ENCODE measurements at places on chromosomes 2 and 18.

GRCh38 chr2:74585406-74586185 lies 31.1 kb downstream of the DOK1 start:
- peaks cover 23% of the 10 kb centered on the region for H3K27me3 ChIP-seq
- no peaks in the 10 kb centered on the region for H3K4me1 ChIP-seq
- no peak for DNase-seq
- H3K4me3 ChIP-seq: no peak overlapping the region

DNA sequence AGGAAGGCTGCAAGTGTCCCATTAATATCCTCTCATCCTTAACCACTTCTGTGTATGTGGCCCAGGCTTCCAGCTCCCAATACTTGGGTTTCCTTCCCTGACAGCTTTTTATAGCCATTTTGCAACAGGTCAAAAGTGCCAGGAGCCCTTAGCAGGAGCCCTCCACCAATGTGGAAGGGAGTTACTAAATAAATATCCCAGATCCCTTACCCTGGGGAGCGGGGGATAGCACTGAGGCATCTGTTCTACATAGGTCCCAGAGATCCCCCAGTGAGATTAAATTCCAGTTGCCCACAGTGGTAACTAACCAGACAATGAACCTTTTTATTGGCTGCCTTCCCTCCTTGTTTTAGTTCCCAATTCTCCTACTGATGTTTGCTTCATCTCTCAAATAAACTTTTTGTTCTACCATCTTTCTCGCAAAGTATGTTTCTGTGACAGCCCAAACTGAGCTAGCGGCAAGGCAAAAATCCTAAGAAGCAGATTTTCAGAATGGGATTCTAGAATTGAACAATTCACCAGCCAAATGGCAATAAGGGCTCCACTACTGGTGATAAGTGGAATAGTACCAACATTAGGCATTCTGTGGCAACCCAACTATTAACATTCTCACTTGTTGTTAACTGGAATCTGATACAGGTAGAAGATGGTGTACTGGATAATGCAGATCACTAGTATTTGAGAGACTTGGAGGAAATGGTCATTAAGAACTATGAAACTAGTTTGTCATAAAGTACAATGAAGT lies 83.9 kb upstream of the MAPRE2 start:
- no peaks in the 10 kb centered on the region for H3K27me3 ChIP-seq
- H3K36me3 ChIP-seq: no peaks in the 10 kb centered on the region
- H3K4me1 ChIP-seq: no peaks in the 10 kb centered on the region
- H3K27ac ChIP-seq: no peak overlapping the region
- no peak for DNase-seq
- no peak overlapping the region for H3K4me3 ChIP-seq

DNA sequence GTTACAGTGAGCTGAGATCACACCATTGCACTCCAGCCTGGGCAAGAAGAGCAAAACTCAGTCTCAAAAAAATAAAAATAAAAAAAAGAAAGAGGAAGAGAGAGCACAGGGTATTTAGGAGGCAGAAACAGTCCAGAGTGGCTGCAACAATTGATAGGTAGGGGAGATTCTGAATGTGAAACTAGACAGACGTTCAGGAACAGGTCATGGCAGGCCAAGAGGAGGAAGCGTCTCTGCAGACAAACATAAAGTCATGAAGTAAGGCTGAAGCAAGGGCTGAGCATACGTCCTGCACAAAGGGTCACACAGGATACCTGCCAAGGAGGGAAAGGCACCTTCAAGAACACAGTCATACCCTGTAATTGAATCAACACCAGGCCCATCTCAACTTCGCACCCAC lies 64.1 kb upstream of the ZNF532 start:
- DNase-seq: no peak
- no peaks in the 10 kb centered on the region for H3K36me3 ChIP-seq
- no peak overlapping the region for H3K27ac ChIP-seq
- H3K4me1 ChIP-seq: peaks cover 12% of the 10 kb centered on the region

- no peak for DNase-seq
- no peaks in the 10 kb centered on the region for H3K27me3 ChIP-seq
- H3K36me3 ChIP-seq: no peaks in the 10 kb centered on the region
- peak overlapping the region; percentile 91 for H3K27ac ChIP-seq
- H3K4me1 ChIP-seq: peaks cover 31% of the 10 kb centered on the region
Measured at GRCh38 chr18:6413579-6414117, 1.1 kb downstream of the L3MBTL4 start.

- DNase-seq: no peak
- H3K27ac ChIP-seq: no peak within 1 kb of the TSS
- H3K4me3 ChIP-seq: no peak within 1 kb of the TSS
- no peaks in the 10 kb centered on the region for H3K36me3 ChIP-seq
Measured at GRCh38 chr2:228181098-228182019, at the start of gene SPHKAP. Gene SPHKAP, minus strand, starts transcription at chr2:228181687. Its CDS starts 89 bp downstream, at chr2:228181598.

GRCh38 chr18:46386788-46387187 lies 270.2 kb downstream of the LOXHD1 start:
- H3K4me1 ChIP-seq: peaks cover 51% of the 10 kb centered on the region
- no peak for DNase-seq
- peak overlapping the region; percentile 71 for H3K27ac ChIP-seq
- H3K4me3 ChIP-seq: no peak overlapping the region
- no peaks in the 10 kb centered on the region for H3K27me3 ChIP-seq

- no peaks in the 10 kb centered on the region for H3K27me3 ChIP-seq
- H3K4me1 ChIP-seq: peaks cover 48% of the 10 kb centered on the region
- H3K27ac ChIP-seq: peak overlapping the region; percentile 100
Measured at GRCh38 chr2:241316825-241317224, 1.1 kb downstream of the SEPTIN2 start.

- H3K36me3 ChIP-seq: no peaks in the 10 kb centered on the region
- no peaks in the 10 kb centered on the region for H3K27me3 ChIP-seq
- no peak for DNase-seq
- no peak overlapping the region for H3K4me3 ChIP-seq
Measured at GRCh38 chr2:118240276-118240675, 152.0 kb downstream of the INSIG2 start.

DNA sequence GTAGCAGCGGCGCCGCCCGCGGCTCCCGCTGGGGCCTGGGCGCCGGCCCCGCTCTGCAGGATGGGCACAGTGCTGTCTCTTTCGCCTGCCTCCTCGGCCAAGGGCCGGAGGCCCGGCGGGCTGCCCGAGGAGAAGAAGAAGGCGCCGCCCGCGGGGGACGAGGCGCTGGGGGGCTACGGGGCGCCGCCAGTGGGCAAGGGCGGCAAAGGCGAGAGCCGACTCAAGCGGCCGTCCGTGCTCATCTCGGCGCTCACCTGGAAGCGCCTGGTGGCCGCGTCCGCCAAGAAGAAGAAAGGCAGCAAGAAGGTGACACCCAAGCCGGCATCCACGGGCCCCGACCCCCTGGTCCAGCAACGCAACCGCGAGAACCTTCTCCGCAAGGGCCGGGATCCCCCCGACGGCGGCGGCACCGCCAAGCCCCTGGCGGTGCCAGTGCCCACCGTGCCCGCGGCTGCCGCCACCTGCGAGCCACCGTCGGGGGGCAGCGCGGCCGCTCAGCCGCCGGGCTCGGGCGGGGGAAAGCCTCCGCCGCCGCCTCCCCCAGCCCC lies 369 bp downstream of the CDK5R2 start:
- no peak overlapping the region for H3K27ac ChIP-seq
- H3K36me3 ChIP-seq: no peaks in the 10 kb centered on the region
- peaks cover 33% of the 10 kb centered on the region for H3K27me3 ChIP-seq
- peak overlapping the region; percentile 29 for H3K4me3 ChIP-seq

GRCh38 chr2:135162786-135163185 lies 110.7 kb downstream of the RAB3GAP1 start:
- H3K4me3 ChIP-seq: no peak overlapping the region
- no peaks in the 10 kb centered on the region for H3K27me3 ChIP-seq
- peaks cover 5% of the 10 kb centered on the region for H3K36me3 ChIP-seq
- H3K27ac ChIP-seq: no peak overlapping the region
- H3K4me1 ChIP-seq: no peaks in the 10 kb centered on the region

GRCh38 chr2:107582487-107582886 lies 244.2 kb upstream of the RGPD4 start:
- no peak overlapping the region for H3K27ac ChIP-seq
- H3K27me3 ChIP-seq: no peaks in the 10 kb centered on the region
- no peak overlapping the region for H3K4me3 ChIP-seq
- DNase-seq: no peak
- H3K4me1 ChIP-seq: no peaks in the 10 kb centered on the region

DNA sequence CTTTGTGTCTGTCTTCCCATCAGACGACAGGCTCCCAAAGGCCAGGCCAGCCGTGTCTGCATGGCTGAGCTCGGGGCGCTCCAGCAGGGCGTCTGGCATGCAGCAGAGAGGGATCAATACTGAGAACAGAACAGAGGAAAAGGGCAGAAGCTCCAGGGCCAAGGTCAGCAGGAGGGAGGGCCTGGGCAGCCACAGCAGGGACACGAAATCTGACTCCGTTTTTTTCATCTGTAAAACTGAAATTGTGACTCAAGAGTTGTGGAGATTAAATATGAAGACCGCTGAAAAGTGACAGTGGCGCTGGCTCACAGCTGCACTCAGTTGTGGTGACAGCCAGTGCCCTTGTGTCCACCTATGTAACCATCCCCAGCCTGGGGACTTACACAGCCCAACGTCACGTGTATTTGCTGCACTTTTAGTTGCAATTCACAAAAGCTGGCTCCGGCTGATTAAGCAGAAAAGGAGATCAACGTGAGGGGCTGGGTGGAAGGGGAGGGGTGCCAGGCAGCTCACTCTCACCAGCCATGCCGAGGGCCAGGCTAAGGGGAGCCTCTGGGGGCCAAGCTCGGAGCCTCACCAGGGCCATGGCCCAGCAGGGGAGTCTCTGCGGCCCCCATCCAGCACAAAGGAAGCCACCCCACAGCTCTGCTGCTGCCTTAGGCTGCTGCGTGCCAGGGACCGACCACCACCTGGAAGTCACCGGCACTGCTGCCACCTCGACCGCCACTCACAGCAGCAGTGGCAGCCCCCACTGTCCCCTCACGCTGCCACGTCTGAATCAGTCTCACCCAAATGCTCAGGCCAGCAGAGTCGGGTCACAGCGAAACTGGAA lies 74.7 kb downstream of the EIPR1 start:
- H3K4me3 ChIP-seq: peak overlapping the region; percentile 16
- H3K36me3 ChIP-seq: no peaks in the 10 kb centered on the region
- no peak overlapping the region for H3K27ac ChIP-seq
- no peaks in the 10 kb centered on the region for H3K4me1 ChIP-seq

DNA sequence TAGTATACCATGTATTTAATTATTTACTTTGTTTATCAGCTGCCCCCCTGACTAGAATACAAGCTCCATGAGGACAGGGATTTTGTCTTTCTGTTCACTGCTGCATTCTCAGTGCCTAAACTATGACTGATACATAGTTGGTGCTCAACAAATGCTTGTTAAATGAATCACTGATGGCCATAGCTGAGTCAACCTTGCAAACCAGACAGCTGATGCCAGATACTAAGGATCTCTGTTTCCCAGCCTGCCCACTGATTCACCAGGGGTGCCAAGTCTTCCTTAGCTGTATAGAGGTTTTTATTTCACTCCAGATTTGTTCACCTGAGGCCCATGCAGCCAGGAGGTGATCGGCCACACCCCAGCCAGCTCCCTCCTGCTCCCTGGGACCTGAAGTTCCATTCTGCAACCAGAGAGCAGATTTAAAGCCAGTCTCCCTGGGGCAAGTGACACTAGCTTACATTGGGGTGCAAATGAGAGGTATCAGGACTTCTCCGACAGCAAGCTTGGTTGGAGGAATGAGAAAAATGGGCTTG lies 92.2 kb downstream of the C1QL2 start:
- H3K4me3 ChIP-seq: no peak overlapping the region
- no peak for DNase-seq
- no peaks in the 10 kb centered on the region for H3K36me3 ChIP-seq
- no peak overlapping the region for H3K27ac ChIP-seq

DNA sequence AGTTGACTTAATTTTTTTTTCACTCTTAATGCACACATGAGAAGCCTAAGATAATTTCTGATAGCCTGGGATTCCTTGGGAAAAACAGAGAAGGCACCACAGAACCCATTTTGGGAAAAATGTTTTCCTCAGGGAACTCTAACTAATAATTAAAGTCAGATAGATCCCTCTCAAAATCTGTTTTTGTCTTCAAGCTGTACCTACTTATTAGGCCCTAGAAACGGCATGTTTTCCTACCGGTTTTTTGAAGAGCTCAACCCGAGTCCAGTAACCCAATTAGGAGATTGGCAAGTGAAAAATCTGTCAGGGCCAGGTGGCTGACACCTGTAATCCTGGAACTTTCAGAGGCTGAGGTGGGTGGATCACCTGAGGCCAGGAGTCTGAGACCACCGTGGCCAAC lies 16.1 kb upstream of the PDK1 start:
- no peak overlapping the region for H3K27ac ChIP-seq
- H3K4me3 ChIP-seq: no peak overlapping the region
- no peaks in the 10 kb centered on the region for H3K36me3 ChIP-seq
- no peaks in the 10 kb centered on the region for H3K4me1 ChIP-seq
- H3K27me3 ChIP-seq: no peaks in the 10 kb centered on the region

GRCh38 chr18:45270289-45270771 lies 344.9 kb upstream of the SLC14A2 start:
- no peaks in the 10 kb centered on the region for H3K4me1 ChIP-seq
- no peak overlapping the region for H3K4me3 ChIP-seq
- H3K36me3 ChIP-seq: no peaks in the 10 kb centered on the region
- no peaks in the 10 kb centered on the region for H3K27me3 ChIP-seq
- no peak for DNase-seq

DNA sequence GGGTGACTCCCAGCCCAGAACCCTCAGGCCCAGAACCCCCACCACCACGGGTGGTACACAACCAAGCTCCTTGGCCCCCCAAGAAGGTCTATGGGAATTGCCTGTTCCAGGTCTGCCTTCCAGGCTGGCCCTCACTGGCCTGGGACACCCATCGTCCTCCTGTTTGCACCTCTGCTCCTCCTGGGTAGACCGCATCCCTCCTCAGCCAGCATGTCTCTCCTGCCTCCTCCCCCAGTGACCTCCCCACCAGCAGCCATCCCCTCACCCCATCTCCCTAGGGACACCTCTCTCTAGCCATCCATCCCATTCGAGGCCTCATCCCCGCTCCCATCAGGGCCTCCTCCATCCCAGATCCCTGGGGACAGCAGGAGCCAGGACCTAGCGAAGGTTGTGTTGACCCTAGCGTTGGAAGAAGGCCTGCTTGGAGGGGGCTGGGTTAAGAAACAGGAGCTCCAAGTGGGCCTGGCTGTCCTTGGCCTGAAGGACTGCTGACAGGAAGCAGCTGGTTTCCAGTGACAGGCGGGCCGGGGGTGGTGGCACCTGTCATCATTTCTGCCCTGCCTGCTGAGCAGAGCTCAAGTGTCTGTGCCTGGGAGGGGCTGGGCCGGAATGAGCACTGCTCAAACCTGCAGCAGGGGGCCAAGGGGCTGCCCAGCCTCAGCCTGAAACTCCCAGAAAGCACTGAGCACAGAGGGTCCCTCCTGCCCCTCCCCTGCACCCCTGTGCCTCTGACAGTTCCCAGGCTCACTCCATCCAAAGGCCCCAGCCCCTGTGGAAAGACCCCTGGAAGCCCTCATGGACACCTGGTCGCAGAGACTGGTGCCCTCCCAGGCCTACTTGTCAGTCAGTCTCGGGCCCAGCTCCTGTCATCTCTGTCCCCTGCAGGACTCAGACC lies 96.0 kb upstream of the OTOS start:
- no peak for DNase-seq
- peaks cover 37% of the 10 kb centered on the region for H3K4me1 ChIP-seq
- H3K36me3 ChIP-seq: no peaks in the 10 kb centered on the region
- H3K27me3 ChIP-seq: no peaks in the 10 kb centered on the region
- H3K27ac ChIP-seq: peak overlapping the region; percentile 4
